Activated CD4-positive, alpha-beta T cell treated with anti-CD3 and anti-CD28 coated beads for 1 hour (primary cell): ENCODE measurements at places on chromosomes 13 and 19.

DNA sequence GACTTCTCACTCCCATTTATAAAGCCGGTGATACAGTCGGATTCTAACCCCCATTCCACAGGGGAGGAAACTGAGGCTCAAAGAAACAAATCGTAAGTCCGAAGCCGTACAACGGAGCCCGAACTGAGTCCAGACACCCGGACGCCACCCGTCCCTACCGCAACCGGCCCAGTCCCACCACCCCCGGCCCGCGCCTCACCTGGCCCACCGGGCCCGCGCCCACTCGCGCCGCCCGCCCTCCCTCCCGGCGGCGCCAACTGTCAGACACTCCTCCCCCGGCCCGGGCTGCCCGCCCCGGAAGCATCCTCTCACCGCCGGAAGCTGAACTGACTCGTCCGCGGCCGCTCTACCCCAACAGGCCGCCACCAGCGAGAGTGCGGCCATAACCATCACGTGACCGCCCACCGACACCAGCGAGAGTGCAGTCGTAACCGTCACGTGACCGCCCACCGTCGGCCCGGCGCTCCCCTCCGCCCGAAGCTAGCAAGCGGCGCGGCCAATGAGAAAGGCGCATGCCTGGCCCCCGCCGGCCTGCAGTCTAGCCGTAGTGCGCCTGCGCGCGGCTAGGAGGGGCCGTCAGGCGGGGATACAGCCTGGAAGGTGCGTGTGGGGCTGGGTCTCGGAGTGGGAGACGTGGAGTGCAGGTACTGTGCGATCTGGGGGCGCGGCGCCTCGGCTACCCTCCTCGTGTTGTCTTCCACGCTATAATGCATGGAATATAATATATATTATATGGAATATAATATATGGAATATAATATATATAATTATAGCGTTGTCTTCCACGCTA, at the start of the genes C19orf47 and PLD3:
C19orf47 (minus strand) TSS at position 273 of the 789 bp plus-strand sequence. CDS start 6,540 bp downstream, outside the sequence.
PLD3 (plus strand) TSS at position 571 of the 789 bp plus-strand sequence. CDS start 17,789 bp downstream, outside the sequence.
- DNase-seq, result peak; percentile 99

DNA sequence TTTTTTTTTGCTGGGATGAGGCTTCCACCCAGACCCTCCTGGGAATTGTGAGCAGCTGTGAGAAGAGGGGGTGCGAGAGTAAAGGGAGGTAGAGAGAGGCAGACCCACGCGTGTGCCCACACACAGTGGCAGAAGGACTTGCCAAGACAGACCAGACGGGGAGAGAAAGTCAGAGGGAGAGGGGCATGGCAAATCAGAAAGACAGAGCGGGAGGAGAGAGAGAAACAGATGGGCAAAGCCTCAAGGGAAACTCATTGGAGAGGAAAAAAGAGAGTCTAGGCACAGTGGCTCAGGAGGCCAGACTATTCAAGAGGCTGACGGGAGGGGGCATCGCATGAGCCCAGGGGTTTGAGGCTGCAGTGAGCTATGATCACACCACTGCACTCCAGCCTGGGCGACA, 17.0 kb downstream of the CATSPERG start:
- no peak for DNase-seq

DNA sequence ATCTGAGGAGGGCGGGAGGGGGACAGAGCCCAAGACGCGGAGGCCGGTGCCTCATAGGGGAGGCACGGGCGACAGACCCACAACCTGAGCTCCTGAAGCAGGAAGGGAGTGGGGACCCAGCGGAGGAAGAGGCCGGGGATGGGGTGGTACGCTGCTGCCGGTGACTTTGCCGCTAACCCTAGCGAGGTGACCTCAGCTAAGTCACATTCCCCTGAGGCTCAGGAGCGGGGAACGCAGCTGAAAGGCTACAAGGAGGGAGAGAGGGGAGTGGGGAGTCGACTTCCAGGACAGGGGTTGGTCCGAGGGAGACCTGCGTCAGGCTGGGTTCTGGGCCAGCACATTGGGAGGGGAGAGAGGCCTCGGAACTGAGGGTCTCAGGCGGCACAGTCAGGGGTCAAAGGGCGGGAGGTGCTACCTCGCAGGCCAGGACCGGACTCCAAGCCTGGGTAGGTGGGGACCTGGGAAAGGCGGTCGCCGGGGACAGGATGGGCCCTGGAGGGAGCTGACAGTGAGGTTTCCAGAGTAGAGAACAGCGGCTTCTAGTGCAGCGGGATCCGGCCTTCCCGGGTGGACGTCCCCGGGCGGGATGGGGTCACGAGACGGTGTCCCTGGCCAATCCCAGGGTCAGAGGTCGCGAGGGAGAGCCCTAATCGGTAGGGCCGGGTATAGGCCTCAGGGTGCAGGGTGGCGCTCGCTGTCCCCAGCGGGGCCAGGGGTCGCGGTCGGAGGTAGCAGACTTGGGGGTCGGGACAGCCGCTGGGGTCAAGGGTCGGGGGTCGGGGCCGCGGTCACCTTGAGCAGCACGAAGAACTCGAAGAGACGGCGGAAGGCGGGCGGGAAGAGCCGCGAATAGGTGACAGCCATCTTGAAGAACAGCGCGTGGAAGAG, 699 bp downstream of the TMEM259 start:
- peak; percentile 24 for DNase-seq

- no peak for DNase-seq
Observed at GRCh38 chr19:43634506-43634871, 5.2 kb downstream of the CADM4 start.

GRCh38 chr19:17706750-17707181, 12.5 kb upstream of the MAP1S start:
- no peak for DNase-seq

DNA sequence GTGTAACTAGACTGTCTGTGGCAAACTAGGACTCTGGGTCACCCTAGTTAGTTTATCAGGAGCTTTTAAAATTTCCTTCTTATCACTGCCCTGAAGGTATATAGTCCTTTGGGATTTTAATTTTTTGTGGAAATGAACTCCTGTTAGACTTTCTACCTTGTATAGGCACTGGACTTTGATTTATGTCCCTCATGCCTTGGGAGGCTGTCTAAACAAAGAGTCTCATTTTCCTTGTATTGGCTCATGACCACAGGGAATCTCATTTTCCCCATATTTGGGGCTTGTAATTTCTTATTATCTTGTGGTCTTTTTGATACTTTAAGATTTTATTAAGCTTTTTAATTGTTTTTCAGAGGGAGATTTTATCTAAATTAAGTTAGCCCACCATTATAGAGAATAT, 21.4 kb downstream of the KCTD4 start:
- no peak for DNase-seq

- DNase-seq, result no peak
Observed at GRCh38 chr19:6362351-6362801, 1.0 kb downstream of the CLPP start.

GRCh38 chr19:29541473-29542253, 15.9 kb downstream of the VSTM2B start:
- DNase-seq, result no peak

DNA sequence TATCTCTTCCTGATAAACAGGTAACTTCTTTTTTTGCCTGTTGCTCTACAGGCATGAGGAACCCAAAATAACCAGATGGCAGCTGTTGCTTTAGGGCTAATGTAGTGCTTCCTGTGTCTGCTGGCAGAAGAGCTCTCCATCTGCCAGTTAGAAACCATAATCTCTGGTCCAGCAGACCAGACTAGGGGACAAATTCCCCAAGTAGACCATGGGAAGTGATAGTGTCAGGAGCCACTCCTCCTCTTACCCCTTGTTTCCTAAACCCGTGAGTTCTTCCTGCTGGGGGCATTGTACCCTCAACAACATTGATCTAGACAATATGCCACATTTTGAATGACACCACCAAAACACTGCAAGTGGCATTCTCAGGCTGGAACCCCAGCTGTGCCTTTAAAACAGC, 135.9 kb downstream of the DLEU7 start:
- DNase-seq, result no peak

- no peak for DNase-seq
Observed at GRCh38 chr13:41961466-41961760, 504 bp upstream of the VWA8 start.

GRCh38 chr13:39575641-39576238, 27.3 kb downstream of the LHFPL6 start:
- no peak for DNase-seq

- no peak for DNase-seq
Observed at GRCh38 chr13:99357131-99357596, 50.0 kb upstream of the GPR183 start.

DNA sequence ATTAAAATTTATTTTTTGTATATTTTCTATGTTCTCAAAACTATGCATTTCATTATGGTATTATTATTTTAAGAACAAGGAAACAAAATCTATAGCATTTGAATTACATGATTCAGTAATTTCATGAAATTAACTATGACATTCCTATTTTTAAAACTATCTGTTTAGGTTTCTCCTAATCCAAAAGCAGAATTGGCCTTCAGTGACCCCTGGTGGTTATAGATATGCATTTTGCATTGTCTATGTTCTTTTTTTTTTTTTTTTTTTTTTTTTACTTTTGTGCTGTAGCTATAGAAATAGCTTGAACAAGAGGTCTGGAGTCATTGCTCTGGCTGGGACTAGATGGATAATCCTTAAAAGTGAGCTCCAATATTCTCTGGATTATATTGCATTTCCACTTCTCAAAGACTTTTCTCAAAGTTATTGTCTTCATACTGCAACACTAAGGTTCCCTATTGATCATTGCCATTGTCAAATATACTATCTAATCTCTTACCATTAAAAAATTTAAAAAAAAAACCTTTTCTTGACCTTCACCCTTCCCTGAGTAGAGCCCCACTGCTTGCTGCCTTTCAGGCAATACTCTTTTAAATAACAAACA, 15.9 kb upstream of the DNAJC3 start:
- no peak for DNase-seq

DNA sequence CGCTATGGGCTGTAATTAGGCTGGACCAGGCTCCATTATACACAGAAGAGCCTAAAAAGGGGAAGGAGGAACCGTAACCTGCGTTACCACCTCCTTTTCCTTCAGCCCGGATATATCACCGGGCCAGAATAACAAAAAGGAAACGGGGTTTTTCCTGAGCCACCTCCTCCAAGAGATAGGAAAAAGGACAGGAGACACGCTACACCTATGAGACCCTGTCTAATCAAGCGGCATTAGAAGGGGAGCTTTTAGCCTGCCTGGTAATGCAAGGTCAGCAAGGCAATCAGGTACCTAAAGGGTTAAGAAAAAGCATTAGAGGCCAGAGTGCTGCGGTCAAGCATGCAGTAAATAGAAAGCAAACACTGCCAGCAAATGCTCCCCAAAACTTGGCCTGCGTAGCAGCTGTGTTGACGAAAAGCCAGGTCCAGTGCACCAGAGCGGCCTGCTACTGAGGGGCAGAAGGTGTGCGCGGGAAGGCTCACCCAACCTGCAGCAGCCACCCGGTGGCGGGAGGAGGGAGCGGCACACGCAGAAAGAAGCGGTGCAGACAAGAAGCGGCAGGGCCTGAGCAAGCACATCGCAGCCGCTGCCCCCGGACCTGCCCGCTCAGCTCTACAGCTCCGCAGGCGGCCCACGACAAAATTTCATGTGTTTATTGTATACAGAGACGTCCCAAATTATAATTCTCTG, 1466.1 kb downstream of the UQCRFS1 start:
- no peak for DNase-seq

GRCh38 chr19:54448040-54448773, 792 bp upstream of the LENG8 start:
- DNase-seq, result no peak

GRCh38 chr19:48379058-48379457, 12.3 kb downstream of the KDELR1 start:
- DNase-seq, result no peak

GRCh38 chr19:38425810-38426466, at the start of gene RASGRP4:
Gene RASGRP4, minus strand, starts transcription at chr19:38426219. Its CDS starts 128 bp downstream, at chr19:38426091.
- DNase-seq, result no peak

DNA sequence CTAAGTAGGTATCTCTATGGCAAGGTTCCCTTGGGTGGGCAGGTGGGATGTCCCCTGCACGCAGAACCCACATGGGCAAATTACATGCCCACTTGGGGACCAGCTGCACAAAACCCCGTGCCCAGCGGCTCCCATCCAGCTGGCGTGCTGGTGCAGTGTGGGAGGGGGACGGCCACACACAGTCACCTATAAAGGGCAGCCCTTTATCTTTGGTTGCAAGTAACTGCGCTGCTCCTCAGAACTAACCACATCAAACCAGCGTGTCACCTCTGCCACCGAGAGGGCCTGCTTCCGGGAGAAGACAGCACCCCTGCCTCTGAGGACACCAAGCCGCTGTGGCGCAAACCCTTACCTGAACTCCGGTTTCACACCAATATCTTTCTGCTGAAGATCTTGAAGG, 32.2 kb downstream of the ANKRD27 start:
- peak; percentile 41 for DNase-seq

DNA sequence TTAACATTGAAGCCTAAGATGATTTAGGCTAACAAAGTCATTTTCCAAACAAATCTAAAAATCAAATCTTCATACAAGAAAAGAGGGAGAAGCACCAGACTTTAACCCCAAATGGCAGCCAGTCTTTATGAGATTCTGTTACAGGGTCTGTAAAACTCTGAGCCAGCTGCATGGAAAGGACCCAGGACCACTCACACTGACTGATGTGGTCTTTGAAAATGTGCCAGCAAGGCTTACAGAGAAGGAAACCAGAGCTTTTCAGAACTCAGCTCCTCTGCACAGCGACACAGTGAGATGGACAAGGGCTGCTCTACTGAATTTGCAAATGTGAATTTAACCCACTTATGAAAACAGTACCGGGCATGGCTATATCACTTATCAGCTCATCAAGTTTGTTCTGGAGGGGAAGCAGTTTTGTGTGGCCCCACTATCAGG, 98.8 kb upstream of the SERP2 start:
- no peak for DNase-seq

- DNase-seq, result no peak
Observed at GRCh38 chr13:46896341-46897137, at the start of gene HTR2A. Gene HTR2A, minus strand, starts transcription at chr13:46897053. Its CDS starts 1,147 bp downstream, at chr13:46895906.

GRCh38 chr19:30540761-30541160, 168.6 kb downstream of the ZNF536 start:
- DNase-seq, result no peak

GRCh38 chr19:35522745-35523327, 5.3 kb downstream of the SBSN start:
- no peak for DNase-seq

GRCh38 chr13:51826606-51827005, 18.4 kb downstream of the TMEM272 start:
- DNase-seq, result no peak

DNA sequence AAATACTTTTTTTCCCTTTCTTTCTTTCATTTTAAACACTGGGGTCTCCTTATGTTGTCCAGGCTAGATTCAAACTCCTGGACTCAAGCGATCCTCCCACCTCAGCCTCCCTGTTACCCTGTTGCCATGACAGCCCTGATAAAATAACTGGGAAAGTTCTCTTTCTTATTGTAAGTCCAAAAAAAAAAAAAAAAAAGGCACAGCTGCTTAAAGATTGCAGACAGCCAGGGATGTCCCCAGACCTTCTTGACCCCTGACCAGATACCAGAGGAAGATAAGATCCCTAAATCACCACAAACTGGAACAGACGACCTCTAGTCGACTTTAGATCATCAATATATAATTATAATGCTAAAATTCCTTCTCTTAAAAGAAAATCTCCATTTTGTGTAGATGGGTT, 1.1 kb upstream of the MVB12A start:
- DNase-seq, result no peak
